SHP77 (cell line): ENCODE measurements at places on chromosomes 4 and X.

DNA sequence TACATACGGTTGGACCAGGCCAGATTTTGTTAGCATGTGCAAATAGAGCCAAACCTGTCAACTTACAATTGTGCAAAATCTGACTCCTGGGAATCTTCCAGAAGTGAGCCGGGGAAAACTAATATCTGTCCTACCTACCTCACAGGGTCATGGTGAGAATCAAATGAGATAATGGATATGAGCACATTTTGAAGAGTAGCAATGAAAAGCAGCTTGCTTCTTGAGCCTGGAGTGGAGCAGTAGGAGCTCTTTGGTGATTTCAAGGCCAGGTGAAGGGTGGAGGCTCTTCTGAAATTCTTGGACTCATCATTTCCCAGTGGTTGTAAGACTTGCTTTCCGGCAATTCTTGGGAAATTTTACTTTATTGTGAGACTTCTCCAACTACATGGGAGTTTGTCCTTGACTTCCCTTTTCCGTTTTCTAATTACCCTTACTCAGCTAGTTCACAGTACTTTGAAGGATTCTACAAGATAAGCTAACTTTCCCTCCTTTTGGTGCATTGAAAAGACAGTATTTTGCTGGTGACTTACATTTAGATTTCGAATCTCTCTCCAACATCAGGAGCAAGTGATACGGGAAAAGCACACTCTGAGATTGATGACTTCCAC lies 12.2 kb downstream of the PLAC1 start:
- no peak for DNase-seq

- DNase-seq: no peak
These were observed 8.7 kb downstream of the DKK2 start for GRCh38 chr4:107027379-107027778.

- DNase-seq: no peak
These were observed 138.8 kb downstream of the CPZ start for GRCh38 chr4:8731364-8731763.

- no peak for DNase-seq
These were observed 54.4 kb upstream of the MAP9 start for GRCh38 chr4:155430895-155431795.

DNA sequence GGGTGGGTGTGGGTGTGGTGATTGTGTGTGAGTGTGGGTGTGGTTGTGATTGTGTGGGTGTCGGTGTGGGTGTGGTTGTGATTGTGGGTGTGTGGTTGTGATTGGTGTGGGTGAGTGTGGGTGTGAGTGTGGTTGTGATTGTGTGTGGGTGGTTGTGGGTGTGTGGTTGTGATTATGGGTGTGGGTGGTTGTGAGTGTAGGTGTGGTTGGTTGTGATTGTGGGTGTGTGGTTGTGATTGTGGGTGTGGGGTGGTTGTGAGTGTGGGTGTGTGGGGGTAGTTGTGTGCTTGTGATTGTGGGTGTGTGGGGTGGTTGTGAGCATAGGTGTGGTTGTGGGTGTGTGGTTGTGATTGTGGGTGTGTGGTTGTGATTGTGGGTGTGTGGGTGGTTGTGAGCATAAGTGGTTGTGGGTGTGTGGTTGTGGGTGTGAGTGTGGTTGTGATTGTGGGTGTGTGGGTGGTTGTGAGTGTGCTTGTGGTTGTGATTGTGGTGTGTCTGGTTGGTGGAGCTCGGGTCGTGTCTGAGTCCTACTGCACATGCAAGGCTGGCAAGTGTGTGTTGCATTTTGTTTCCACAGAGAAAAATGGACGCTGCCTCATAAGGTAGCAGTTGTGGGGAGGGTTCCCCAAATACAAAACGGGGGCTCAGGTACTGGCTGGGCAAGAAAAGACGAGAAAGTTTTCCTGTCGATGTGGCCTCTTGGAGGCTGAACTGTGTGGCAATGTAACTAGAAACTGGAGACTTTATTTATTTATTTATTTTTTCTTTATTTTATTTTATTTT lies 116.7 kb downstream of the UBE2K start:
- no peak for DNase-seq

DNA sequence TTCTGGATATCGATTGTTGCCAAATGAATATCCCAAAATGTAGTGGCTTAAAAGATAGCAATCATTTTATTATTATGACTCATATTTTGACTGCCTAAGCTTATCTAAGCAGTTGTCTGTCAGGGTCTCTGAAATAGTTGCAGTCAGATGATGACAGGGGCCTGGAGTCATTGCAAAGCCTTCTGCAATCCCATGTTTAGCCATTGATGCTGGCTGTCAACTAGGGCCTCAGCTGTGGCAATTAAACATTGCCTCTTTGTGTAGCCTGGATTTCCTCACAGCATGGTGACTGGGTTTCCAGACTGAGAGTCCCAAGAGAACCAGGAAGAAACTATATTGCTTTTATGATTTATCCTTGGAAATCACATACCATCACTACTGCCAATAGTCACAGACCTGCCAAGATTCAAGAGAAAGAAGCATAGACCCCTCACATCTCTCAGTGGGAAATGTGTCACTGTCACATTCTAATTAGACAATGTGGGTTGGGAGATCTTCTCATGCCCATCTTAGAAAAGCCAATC lies 227.3 kb upstream of the NOCT start:
- DNase-seq: no peak

GRCh38 chr4:48252313-48252712 lies 17.3 kb downstream of the TEC start:
- DNase-seq: no peak
